ENCODE measurements at places on chromosomes 6 and 20.

GRCh38 chr6:69138893-69139494 is 503.9 kb downstream of the ADGRB3 start:
- no peak for DNase-seq

- DNase-seq = no peak
Measured at GRCh38 chr20:59774921-59775686, 158.3 kb downstream of the SYCP2 start.

DNA sequence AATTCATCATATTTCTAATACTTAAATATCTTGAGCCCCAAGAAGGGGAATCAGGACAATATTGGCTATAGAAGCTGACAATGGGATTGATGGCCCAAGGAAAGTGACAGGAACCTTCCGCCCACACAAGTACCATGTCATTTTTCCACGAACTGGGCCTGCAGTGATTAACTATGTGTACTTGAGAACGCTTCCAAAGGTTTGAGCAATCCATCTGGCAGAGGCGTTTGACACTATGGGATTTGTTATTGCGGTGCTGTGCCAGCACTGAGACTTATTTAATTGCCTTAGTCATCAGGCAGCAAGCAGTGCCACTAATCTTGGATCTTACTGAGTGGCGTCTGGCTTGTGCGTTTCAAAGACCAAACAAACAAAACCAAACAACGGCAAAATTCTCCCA is 135.6 kb upstream of the UST start:
- DNase-seq = no peak

DNA sequence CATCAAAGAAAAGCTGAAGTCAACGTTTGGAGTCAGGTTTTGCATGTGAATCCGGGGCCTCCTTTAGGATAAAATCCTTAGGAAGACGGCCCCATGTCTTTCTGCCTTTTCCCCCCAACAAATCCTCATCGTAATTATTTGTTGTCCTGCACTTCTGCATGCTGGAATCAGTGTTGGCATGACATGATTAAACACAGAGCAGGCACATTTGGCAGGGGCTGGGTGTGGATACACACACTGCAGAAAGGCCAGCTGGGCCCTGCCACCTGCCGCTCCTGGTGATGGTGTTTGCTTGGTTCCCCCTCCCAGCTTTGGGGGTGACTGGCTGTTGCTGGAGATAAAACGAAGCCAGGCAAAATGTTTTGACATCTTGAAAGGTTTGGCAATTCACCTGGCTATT is 46.3 kb upstream of the FOXA2 start:
- no peak for DNase-seq

GRCh38 chr6:160974304-160974771 is 17.2 kb upstream of the MAP3K4 start:
- DNase-seq = peak; percentile 47

- DNase-seq = no peak
Measured at GRCh38 chr6:25026723-25027122, 91.0 kb upstream of the RIPOR2 start.

DNA sequence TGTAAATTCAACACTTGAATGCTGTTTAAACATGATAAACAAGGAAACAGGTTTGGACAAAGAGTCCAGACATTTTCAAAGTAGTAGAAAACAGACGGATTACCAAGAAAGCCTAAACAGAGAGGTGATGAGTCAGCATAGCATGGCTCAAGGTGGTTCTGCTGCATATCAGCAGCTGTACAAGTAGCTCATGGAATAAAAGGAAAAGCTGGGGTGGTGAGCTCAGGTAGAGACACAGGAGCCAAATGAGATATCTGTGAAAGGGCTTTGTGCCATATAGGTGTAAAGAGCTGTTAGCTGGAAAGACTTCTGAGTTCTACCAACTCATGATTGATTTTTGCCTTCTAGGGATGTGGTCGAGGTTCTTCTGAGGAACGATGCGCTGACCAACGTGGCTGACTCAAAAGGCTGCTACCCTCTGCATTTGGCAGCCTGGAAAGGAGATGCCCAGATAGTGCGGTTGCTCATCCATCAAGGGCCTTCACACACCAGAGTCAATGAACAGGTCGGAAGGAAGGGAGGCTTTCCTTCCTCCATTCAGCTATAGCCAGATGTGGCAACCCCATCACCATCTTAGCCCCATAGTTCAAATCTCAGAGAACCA is 80.7 kb downstream of the ANKS1A start:
- no peak for DNase-seq

DNA sequence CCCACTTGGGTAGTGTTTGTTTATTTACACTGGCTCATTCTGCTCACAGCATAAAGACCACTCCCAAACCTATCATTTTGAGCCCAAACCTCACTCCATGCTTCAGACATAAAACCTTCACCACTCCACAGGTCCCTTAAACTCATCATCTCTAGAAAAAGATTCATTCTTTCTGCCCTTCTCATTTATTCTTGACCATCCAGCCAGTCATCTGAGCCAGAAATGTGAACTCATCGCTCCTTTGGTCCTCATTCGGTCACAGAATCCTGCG is 12.4 kb downstream of the TPMT start:
- no peak for DNase-seq

- DNase-seq = no peak
Measured at GRCh38 chr20:45341939-45342854, 6.0 kb downstream of the SDC4 start.

GRCh38 chr6:140490081-140490480 is 1115.6 kb upstream of the CITED2 start:
- DNase-seq = no peak

- DNase-seq = no peak
Measured at GRCh38 chr6:32931211-32931610, 9.6 kb downstream of the HLA-DMB start.

- no peak for DNase-seq
Measured at GRCh38 chr6:7172649-7173048, 64.9 kb downstream of the RREB1 start.

GRCh38 chr20:63392465-63393365 is 31.6 kb upstream of the CHRNA4 start:
- DNase-seq = no peak

- peak; percentile 55 for DNase-seq
Measured at GRCh38 chr6:56902641-56903464, 52.1 kb upstream of the BEND6 start.

DNA sequence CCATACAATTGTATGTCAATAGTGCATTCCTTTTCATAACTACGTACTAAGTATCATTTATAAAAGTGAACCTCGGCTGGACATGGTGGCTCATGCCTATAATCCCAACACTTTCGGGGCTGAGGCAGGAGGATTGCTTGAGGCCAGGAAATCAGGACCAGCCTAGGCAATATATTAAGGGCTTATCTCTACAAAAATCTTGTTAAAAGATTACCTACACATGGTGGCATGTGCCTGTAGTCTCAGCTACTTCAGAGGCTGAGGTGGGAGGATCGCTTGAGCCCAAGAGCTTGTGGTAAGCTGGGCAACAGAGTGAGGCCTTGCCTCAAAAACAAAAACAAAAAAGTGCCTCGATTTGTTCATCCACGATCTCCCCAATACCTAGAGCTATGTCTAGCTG is 449.7 kb upstream of the SULF2 start:
- DNase-seq = no peak

- DNase-seq = no peak
Measured at GRCh38 chr20:8404912-8405635, 273.0 kb downstream of the PLCB1 start.

GRCh38 chr6:140897804-140898573 is 1234.7 kb upstream of the GJE1 start:
- DNase-seq = no peak

DNA sequence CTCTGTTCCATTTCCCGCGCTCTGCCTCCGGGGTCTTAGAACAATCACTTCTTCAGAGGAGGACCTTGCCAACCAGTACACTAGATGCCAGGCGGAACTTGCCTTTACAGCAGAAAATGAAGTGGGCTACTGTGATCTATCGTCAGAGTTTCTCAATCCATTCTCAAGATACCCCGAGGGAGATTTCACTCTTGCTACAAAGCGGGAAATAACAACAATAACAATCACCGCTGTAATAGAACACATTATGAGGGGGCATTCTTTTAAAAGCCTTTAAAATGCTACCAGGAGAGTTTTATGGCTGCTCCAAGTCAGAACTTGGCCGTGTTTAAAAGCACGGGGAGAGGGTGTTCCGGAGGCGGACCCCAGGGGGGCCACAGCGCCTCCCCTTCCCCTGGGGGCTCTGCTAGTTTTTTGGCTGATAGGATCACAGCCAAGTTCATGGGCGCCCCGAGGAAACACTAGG is 617.0 kb upstream of the AGPAT4 start:
- no peak for DNase-seq

GRCh38 chr20:32382102-32382950 is 24.2 kb downstream of the ASXL1 start:
- DNase-seq = no peak

DNA sequence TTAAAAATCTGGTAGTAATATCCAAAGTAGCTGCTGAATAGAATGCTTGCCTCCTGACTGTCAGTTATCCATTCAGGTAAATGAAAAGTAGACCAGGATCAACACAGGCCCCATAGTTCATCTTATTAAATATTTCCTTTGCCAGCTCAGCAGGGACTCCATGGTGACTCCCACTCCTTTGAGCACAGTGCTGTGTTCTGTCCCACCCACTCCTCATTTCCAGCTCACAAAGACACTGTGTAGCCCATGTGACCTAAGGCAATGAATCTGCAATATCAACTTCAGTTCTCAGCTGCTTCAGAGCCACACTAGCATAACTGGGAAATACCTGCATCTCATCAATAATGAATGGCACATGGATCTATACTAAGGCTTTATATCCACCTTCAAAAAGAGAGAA is 189.5 kb upstream of the MANEA start:
- no peak for DNase-seq

GRCh38 chr6:148987982-148988381 is 241.2 kb downstream of the UST start:
- DNase-seq = no peak

- DNase-seq = no peak
Measured at GRCh38 chr20:23205211-23205610, 119.1 kb upstream of the CD93 start.

DNA sequence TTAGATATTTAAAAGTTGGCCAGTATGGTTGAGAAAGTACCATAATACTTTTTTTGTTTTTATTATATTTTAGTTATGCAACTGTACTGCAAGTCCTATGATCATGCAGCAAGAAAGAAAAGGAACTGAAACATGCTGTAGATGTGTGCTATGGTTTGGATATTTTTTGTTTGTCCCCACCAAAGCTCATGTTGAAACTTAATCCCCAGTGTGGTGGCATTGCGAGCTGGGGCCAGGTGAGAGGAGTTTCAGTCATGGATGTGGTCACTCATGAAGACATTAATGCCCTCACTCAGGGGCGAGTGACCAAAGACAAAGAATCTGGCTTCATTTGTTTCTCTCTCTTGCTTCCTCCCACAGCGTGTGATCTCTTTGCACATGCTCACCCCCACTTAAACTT is 393.9 kb downstream of the PAX1 start:
- DNase-seq = no peak

DNA sequence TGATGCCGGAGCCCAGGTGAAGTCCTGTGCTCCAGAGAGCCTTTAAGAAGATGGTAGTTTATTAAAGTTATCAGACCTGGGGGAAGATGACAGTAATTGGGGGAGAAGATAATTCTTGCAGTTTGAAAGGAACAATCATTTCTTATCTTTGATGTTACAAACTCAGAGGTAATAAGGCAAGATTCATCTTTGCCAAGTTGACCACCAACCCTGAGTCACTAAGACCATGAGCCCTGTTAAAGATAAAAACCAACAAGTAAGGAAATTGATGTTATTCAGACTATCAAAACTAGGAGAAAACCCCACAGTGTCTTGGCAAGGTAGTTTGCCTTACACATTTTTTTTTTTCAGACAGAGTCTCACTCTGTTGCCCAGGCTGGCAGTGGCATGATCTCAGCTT is 73.1 kb downstream of the MKKS start:
- no peak for DNase-seq

GRCh38 chr20:4750381-4750780 is 28.7 kb downstream of the PRND start:
- DNase-seq = no peak
